CD8-positive, alpha-beta memory T cell (primary cell): ENCODE measurements at places on chromosomes 1 and 21.

DNA sequence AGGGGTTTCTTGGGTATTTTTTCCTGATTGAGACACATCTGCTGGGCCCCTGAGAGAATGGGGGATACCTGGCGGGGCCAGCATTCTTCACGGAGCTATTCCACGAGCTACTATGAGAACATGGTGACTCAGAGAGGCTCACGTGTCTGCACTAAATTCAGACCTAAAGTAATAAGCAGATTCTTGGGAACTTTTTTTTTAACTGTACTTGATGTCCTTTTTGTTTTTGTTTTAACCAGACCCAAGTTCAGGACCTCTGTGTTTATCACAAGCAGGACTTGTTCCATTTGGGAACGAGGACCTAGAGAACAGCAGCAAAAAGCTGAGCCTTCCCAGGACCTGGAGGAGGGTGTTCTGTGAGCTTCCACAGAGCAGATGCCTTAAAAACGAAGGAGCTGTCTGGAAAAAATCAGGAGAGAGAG, 44.0 kb downstream of the EVA1C start:
- no peak for DNase-seq

GRCh38 chr1:55522353-55522903, 307.3 kb upstream of the USP24 start:
- DNase-seq, result no peak

GRCh38 chr1:112808861-112809684, 93.9 kb upstream of the PPM1J start:
- peak; percentile 29 for DNase-seq

GRCh38 chr1:111989531-111990025, at the start of gene KCND3:
Gene KCND3, minus strand, starts transcription at chr1:111989668.
- no peak for DNase-seq

DNA sequence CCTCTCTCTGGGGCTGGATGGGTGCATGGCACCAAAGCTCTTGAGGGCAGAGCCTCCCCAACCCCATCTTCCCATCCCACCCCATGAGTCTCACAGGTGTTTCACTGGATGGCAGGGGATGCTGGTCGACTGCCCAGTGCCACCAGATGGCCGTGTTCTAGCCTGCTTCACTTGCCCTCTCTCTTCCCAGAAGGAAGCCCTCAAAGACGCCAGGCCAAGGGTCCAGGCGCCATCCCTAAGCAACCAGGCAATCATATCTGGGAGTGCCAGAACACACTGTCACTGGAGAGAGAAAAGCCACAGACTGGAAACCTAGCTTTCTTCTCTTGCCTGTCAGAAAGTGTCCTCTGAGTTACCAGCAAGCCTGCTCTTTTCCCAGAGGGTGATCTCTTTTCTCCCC, 26.7 kb downstream of the PIGM start:
- no peak for DNase-seq

DNA sequence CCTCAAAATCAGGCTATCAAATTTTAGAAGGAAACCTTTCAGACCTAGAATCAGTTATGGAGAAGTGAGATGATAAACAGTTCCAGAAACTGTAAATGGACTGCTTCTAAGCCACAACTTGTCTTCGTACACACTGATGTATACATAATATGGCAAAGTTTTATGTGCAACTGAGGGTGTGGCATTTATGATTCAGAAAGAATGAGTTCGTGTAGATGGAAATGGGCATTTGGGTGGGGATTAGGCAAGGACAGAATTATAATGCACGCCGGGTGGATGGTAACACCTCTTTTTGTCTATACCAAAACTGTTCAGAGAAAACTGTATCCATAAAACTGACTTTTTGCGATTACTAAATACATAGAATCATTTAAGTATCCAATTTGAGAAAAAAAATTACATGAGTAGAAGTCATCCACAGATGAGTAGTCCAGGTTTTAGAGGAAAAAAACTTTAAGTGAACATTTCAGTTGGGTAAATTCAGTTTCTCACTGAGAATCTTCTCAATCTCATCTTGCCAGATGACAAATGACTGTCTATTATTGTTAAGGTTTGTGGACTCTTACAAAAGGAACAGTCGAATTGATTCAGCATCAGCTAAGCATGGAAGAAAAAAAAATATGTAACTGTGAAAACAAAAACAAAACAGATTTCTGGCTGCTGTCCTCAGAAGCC, 22.5 kb downstream of the ERRFI1 start:
- DNase-seq, result no peak

DNA sequence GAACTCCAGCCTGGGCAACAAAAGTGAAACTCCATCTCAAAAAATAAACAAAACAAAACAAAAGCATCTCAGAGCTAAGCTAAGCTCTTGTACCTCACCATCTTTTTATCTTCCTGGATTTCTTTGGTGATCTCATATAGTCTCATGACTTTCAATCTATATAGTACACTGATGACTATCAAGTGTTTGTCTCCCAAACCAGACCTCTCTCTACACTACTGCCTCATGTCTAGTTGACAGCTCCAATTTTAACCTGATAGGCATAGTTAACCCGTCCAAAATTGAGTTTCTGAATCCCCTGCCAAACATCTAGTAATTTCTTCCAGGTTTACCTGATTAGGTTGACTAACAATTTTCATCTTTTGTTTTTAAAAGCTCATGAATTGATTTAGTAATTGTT, 151.7 kb downstream of the COP1 start:
- DNase-seq, result no peak
